ENCODE measurements at places on chromosomes 3 and 15.

DNA sequence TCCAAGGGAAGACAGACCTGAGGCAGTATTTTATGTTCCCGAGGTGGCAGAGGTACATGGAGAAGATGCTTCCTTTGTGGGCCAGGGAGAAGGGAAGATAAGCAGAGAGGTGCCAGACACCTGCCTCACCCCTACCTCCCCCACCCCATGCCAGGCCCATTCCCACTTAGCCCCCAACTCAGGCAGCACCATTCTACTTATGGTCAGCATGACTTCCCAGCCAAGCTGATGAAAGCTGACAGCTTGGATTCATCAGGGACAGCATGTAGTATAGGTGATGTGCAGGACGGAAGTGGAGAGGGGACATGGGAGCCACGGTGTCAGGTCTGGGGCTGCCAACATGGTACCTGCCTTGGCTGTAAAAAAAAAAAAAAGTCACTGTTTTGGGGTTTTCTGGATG lies 57.5 kb upstream of the CSPG4 start:
- no peak for DNase-seq

DNA sequence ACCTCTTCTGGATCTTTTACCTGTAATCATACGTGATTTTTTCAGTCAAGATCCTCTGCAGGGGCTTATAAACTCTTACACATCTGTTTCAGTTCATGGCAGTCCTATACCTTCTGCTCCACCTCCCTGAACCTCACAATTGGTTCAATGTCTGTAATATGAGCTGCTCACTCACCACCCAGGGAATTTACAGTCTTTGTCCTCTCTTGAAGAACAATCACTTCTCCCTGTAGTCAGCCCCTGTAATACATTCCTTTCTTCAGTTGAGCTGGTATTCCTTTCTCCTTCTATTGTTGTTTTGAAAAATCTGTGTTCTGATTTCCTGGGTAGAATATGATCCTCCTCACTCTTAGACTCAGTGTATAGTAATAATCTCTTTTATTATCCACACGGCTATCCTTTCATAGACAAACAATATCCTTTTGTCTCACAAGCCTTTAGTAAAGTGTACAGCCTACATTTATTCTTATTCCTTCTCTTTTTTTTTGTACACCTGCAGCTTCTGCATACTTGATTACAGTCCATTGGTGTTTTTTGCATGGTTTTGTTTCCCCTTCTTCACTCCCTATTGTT lies 101.8 kb downstream of the NECTIN3 start:
- peak; percentile 19 for DNase-seq

GRCh38 chr3:46665763-46666452 lies 27.6 kb downstream of the ALS2CL start:
- no peak for DNase-seq

DNA sequence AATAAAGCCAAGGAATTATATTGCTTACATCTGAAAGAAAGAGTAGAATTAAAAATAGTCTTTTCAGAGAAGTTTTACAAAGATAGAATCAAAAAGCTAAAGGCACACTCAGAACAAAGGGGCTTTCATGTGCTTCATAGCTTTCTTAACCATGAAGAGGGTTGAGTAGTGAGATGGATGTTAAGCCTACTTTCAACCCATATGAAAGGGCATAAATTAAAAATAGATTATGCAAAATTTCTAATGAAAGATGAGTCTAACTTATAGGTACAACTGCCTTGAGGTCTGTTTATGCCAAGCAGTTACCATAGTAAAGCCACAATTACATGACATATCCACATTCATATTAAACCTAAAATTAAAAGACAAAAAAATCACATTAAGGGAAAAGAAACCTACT lies 223.3 kb upstream of the ARHGEF26 start:
- DNase-seq: no peak

DNA sequence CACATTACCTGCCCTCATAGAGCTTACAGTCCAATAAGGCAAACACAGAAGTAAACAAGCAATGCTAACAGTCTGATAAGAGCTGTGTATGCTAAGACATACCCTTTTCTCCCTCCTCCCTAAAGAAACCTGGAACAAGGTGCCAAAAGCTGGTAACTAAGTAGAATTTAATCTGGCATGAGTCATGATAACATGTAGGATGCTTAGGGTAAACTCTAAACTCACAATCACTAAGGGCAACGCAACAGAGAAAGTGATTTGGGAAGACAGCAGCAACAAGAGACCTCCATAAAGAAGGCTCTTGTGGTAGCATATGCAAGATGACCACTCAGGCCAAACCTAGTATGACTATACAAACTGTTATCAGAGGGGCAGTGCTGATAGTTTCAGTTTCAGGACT lies 55.5 kb downstream of the MYO1E start:
- DNase-seq: peak; percentile 17

DNA sequence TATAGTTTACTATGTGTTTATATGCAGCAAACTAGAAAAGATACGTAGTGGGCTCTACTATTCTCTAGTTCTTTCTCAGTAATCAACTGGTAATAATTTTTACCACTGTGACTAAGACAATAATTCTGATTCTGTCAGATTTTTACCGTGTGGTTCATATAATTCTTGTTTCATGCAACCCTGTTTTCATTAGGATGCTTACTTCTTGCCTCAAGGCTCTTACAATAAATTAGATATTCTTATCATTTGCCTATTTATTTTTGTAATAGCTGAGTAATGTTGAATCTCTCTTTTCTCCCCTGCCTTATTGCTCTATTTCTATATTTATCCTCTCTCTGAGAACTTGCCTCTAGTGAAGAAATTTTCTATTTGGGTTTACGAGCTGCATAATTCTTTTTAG lies 524.7 kb downstream of the NAALADL2 start:
- DNase-seq: no peak

- DNase-seq: no peak
These were observed 269.7 kb downstream of the ABHD5 start for GRCh38 chr3:43960448-43960840.

DNA sequence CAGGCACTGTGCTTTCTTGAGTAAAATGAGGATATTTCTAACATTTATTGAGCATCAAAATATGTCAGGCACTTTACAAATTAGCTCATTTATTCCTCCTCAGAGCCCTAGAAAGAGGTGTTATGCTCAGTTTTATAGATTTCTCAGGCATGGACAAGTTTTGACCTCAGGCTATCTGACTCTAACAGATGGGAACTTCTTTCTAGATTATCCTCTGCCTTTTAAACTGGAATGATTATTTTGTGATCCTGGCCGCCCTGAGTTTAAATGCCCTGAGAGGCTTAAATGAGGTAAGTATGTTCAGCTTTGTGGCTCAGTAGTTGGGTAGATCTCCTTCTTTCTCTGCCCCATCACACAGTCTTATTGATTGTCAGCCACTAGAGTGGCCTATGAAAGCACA lies 32.3 kb upstream of the ATP1B3 start:
- DNase-seq: no peak

DNA sequence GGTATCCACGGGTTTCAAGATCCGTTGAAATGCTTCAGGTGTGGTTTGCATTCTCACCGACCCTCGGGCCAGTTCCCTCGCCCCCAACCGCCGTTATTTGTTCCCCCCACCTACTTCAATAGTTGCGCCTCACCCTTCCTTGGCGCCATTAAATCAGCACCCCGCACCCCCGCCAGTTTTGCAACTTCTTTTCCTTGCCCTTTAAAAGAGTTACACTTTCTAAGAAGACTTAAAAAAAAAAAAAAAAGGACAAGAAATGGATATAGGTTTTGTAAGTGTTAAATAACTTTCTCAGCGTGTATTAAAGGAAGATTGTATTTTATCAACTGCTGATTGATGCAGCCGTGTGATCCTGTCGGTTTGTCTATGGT lies 87.2 kb downstream of the NR2F2 start:
- DNase-seq: no peak

DNA sequence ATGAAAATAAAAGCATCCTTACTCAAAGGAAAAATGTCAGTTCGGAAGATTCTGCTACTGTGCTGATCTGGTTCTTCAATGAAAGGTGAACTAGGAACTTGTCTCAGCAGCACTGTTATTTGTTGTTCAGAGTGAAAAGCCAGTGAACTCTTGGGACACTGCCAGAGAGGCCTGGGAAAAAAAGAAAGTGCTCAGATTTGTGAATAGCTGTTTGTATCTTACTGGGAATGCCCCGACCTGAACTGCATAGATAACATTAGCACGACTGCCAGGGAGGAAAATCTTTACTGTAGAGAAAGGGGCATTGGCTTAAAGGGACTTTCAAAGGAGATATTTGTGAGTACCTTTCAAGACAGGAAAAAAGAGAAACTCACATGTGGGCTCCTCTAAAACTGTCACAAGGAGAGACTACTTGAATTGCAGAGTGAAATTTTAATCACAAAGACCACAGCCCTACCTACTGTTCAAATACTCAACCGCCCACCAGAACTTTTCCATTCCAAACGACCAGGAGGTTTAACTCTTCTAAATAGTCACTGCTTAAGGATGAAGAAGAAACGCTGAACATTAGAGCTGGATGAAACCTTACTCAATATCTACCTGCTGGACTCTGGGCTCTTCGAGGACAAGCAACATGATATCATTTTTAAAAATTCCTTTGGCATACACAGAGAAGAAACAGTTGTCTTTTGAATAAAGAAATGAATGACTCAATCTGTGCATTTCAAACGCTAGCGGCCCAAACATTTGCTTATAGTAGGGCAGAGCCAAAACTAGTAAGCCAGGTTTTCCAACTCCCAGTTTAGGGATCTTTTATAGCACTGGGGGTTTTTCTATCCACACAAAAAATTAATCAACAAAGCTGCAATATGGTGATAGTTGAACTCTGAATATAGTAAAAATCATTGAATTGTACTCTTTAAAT lies 13.4 kb downstream of the TAMM41 start:
- DNase-seq: no peak

- DNase-seq: no peak
These were observed 99.9 kb upstream of the PLSCR4 start for GRCh38 chr3:146350852-146351251.

- DNase-seq: no peak
These were observed 21.1 kb downstream of the C3orf62 start for GRCh38 chr3:49255718-49256511.

DNA sequence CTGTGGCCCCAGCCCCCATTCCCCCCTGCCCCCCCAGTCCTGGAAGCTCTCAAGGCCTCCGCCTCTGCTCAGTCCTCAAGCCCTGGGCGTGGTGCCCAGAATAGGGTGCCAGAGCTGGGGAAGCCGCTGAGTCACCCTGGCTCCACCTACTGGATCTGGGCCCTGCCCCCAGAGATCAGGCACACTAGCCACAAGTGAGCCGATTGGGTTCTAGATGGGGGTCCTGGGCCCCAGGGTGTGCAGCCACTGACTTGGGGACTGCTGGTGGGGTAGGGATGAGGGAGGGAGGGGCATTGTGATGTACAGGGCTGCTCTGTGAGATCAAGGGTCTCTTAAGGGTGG lies 5.7 kb downstream of the EIF4G1 start:
- peak; percentile 90 for DNase-seq

GRCh38 chr3:71810056-71810455 lies 25.1 kb upstream of the PROK2 start:
- DNase-seq: no peak

DNA sequence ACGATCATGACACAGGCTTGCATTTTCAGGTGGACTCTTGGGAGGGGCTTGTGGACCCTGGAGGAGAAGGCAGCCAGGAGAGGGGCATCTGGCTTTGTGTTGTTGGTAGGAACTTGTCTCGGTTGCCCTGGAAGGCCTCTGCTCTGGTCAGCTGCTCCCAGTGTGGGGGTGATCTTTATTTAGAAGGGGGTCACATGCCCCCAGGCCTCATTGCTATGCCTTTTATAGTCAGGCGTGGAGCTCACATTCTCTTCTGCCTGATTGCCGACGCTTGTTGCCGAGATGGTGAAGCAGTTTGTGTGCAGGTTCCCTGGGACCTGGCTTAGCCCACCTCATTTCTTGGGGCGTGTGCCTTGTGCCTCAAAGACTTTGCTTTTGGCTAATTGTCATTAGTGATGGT lies 66.6 kb downstream of the IGF1R start:
- DNase-seq: no peak

DNA sequence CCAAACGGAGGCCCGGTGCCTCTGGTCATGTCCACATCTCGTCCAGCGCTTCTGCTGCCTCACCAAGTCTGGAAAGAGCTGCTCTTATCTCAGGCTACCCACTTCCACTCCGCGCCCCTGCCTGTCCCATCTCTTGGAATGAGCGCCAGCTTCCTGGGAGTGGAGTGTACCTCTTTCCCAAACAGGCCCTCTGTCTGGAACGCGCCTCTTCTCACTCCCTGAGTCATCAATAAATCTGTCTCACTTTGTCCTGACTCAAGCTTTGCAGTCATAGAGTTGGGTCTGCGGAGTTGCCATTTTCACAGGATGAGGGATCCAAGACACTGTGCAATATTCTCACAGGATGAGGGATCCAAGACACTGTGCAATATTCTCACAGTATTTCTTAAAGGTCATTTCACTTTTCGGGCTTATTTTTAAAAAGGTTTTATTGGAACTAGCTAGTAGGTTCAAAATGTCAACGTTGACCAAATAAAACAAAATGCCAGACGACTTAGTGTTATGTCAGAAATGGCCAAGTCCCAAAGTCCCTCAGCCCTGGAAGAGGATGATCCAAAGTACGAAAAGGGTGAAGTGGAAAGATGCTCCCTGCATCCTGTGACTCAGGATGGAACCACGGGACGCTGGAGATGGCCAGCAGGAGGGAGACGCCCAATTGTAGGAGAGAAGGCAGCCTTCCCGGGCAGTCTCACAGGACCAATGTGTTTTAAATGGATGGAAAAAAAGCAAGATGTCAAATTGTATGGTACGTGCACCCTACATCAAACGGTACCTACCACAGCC lies 81.1 kb downstream of the CHSY1 start:
- DNase-seq: peak; percentile 75

DNA sequence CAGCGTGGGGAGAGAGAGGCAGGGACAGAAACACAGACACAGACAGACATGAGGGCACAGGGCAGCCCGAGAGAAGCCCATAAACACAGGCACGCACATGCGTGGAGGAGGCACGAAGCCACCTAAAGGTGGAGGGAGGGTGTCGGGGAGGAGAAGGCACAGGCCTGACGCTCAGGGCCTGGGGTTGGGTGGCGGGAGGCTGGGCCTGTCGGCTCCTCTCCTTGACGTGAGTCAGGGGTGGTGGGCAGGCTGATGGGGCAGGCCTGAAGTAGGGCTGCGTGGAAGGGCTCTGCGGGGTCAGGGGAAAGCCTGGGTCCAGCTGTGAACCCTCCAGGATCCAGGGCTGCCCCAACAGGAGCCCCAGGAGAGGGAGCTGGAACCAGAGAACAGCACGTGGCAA lies 74.2 kb downstream of the EPHB3 start:
- no peak for DNase-seq

Data from mammary epithelial cell (primary cell).